ENCODE measurements at places on chromosomes 11 and 22.

GRCh38 chr11:57584341-57584740 lies 13.1 kb upstream of the SERPING1 start:
- no peak for DNase-seq

GRCh38 chr11:86575927-86576326 lies 96.5 kb downstream of the ME3 start:
- DNase-seq = no peak

- no peak for DNase-seq
Measured at GRCh38 chr11:127369356-127369755, 368.8 kb upstream of the KIRREL3 start.

DNA sequence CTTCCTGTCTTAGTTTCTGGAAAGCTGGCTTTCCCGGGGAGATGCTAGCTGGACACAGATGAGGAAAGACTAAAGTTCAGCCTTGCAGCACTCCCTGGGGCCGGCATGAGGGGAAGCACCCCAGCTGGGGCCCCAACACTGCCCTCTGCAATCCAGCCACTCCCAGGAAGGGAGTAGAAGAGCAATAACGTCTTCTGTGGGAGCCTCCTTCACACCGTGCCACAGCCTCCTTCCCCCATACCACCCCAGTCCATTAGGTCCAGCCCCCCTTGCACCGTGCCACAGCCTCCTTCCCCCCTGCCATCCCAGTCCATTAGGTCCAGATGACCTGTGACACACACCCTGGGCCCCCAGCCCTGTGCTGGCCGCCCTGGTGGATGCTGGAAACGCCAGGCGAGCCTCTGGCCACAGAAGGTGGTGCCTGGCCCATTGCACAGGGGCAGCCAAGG lies 44.1 kb upstream of the PRDM11 start:
- DNase-seq = no peak

- peak; percentile 87 for DNase-seq
Measured at GRCh38 chr11:119381181-119381988, at the start of gene USP2. Gene USP2 (minus strand): TSS chr11:119381690. CDS start chr11:119373480, 8,210 bp downstream.

DNA sequence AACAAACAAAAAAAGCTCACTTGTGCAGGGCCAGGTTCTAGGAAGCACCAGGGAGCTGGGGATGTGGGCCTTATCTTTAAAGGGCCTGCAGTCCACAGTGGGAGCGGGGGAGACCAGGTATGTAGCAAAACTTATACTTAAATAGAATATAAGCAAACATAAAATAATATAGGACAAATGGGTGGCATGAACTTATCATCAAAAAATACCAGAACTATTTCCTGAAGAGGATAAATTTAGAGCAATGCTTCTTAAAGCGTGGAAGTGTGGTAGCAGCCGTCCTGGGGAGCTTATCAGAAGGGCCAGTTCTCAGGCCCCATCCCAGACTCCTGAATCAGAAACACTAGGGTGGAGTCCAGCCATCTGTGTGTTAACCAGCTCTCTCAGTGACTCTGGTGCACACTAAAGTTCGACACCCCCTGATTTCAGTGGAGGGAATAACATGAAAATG lies 9.3 kb downstream of the VPS26B start:
- no peak for DNase-seq

- no peak for DNase-seq
Measured at GRCh38 chr22:26708256-26709009, 51.0 kb downstream of the MIAT start.

Data from stimulated activated CD4-positive, alpha-beta T cell treated with anti-CD3 and anti-CD28 coated beads, Interleukin-1b, Interleukin-23, amount 100 ng/mL, for 1 hour (primary cell).